ENCODE measurements at places on chromosomes 1 and 21.

DNA sequence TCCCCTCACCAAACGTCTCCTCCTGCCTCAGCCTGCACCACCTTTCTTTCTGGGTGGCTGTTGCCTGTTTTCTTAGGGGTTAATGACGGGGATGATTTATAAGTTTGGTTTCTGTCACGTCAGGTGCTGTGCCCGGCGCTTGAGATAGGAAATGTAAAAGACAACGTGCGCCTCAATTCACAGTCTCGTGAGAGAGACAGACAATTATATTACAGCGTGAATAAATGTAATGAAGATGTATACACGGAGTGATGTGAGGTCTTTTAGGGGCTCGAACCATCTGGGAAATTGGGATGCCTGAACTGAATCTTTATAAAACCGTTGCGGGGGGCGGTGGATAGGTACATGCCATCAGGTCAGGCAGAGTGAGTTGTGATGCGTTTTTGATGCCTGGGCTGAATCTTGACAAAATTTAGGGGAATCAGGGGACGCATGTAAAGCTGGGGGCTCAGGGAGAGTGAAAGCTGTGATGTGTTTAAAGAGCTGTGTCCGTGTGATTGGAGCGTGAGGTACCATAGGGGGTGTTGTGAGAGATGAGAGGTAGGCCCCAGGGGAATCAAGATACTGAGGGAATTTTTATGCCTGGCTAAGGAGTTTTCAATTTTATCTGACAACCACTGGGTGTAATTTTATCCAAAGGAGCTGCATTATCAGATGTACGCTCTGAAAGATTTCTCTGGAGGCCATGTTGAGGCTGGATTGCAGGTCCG lies 831 bp downstream of the TIPRL start:
- H3K4me3 ChIP-seq: no peak overlapping the region
- no peak for DNase-seq
- H3K4me1 ChIP-seq: no peaks in the 10 kb centered on the region
- H3K27me3 ChIP-seq: peaks cover 11% of the 10 kb centered on the region

- H3K36me3 ChIP-seq: no peaks in the 10 kb centered on the region
- peak overlapping the region; percentile 33 for H3K4me3 ChIP-seq
- peak overlapping the region; percentile 80 for H3K27ac ChIP-seq
- DNase-seq: peak; percentile 77
- H3K4me1 ChIP-seq: peaks cover 29% of the 10 kb centered on the region
These were observed 66.3 kb downstream of the CD58 start for GRCh38 chr1:116504308-116505156.

DNA sequence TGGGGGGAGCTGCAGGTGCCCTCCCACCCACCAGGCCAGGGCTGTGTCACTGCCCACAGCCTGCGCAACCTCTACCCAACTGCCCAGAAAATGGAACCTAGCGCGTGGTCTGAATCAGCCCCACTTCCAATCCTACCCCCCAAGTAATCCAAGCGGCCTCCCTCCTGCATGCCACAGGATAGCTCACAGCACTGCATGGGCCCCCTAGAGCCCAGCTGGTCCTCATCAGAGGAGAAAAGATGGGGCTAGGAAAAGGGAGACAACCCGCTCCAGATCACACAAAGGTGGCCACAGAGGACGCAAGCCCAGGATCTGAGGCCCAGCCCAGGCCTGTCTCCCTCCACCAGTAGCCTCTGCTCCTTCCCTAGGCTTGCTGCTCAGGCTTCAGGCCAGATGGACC lies 6.2 kb downstream of the ADGRB2 start:
- H3K4me1 ChIP-seq: peaks cover 17% of the 10 kb centered on the region
- H3K27me3 ChIP-seq: peaks cover 22% of the 10 kb centered on the region
- H3K4me3 ChIP-seq: no peak overlapping the region
- no peak for DNase-seq

- no peak for DNase-seq
- H3K27me3 ChIP-seq: no peaks in the 10 kb centered on the region
These were observed 14.6 kb upstream of the SLC41A1 start for GRCh38 chr1:205827623-205828022.

All from naive B cell (primary cell).